ENCODE measurements at places on chromosomes 5 and 9.

- DNase-seq = no peak
Observed at GRCh38 chr5:122111460-122111859, 17.9 kb upstream of the ZNF474 start.

GRCh38 chr9:115103746-115104477, 14.0 kb downstream of the TNC start:
- DNase-seq = no peak

- no peak for DNase-seq
Observed at GRCh38 chr5:172985596-172985995, 2.0 kb downstream of the ATP6V0E1 start.

DNA sequence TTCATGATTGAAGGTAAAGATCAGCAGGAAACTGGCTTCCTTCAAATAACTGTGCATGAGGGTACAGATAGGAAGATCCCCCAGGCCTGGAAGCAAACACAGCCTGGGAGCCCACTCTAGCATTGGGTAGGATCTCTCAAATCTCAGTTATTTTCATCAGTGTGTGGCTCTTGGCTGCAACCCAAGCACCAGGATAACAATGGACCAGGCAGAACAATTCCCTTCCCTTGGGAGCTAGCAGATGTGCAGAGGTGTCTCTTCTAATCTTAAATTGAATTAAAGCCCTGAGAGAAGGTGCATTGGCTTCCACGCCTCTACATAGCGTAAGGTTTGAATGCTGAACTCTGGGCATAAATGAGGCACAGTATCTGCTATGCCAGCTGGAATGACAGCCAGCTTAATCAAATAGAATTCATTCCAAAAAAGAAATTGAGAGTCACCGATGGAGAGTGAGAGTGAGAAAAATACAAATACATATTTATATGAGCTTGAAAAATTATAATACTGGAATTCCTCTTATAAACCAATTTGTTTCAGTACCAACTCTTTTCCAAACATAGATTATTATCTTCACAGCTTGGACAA, 957.3 kb downstream of the CDH12 start:
- no peak for DNase-seq

GRCh38 chr9:4242239-4242638, 57.6 kb downstream of the GLIS3 start:
- no peak for DNase-seq

- DNase-seq = no peak
Observed at GRCh38 chr5:72314571-72315172, 5.4 kb downstream of the MRPS27 start.

DNA sequence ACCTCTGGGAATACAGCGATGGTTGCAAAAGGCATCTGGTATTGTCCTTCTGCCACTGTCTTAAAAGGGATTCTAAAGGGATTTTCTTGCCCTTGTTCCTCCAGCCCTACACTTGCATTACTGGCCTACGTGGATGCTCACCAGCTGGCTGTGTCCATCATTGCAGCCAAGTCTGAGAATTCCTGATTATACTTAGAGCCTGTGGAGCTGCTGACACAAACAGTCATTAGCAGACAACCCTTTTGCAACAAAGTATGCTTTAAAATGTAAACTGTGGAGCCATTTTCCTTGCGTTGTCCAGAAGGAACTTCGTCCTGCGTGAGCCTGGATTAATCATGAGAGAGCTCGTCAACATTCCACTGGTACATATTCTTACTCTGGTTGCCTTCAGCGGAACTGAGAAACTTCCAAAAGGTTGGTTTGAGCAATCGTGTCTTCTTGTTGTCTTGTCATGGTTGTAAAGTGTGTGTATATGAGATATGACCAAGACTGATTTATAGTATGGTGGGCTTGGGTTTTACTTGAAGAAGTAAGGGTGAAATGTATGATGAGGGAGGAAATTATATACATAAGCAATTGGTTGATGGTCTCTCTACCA, at the start of gene MUSK:
TSS of gene MUSK (plus strand) at position 222 of the 598 bp plus-strand sequence. CDS start at position 336, 114 bp downstream.
- no peak for DNase-seq

- no peak for DNase-seq
Observed at GRCh38 chr5:59276325-59276675, 617.2 kb downstream of the PDE4D start.

DNA sequence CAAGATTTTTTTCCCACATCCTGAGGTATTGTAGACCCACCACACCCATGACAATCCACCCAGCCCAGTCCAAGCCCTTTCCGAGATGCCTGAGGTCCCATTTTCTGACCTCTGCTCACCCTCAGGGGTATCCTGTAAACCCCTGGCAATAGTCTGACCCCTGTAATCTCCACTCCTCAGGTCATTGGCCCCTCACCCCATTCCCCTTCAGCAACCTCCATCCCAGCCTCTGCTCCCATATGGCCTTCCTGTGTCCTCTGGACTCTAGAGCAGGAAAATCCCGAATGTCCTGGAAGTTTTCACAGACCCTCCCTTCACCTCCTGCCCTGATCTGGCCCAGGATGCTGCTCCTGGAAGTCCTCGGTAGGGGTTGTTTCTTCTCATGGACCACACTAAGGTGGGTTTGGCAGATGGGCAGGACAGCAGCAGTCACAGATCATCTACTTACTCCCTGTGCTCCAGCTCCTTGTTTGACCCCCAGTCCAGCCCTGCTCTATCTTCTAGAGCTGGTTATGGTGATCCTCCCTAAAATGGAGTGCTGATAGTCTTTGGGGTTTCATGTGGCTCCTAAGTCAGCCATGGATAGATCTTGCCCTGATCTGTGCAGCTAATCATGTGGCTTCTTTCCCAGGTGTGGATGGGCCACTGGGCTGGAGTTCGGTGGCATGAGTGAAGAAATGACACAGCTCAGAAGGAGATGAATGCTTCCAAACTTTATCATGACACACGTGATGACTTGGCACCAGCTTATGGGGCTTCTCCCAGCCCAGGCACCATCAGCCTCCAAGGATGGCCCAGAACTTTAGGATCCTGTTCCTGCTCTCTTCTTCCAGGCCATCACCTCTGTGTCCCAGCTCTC, 12.0 kb upstream of the ACSL6 start:
- DNase-seq = no peak

DNA sequence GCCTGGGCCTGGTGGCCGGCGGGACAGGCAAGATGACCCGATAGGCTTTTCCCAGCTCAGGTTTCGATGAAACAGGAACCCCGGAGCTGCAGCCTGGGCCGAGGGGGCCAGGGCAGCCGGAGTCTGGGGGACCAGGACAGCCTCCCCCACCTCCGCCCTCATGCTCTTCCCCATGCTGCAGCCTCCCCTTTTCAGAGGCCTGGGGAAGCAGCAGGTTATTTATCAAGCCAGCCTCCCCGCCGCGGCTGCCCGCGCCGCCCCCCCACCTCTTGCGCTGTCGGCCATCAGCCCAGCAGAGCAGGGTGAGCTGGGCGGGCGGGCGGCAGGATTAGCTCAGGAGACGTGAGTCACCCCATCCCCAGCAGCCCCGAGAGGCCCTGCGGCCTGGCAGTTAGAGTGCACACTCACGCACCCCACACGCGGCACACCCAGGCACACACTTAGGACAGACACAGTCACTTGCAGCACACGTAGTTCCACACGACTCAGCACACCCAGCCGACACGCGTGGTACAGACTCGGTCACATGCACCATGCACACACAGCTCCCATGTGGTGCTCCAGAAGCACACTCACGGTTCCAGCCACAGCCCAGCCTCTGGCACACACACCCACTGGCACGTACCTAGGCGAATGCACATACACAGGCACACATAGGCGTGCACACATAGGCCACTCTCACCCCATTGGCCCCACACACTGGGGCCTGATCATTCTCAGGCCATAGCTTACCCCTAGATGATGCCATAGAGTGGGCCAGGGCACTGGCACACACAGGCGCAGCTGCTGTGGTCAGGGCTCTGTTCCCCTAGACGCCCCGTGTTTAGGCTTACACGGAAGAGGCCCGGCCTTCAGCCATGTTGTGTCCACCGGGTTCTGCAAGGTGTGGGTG, 13.0 kb downstream of the CXXC5 start:
- peak; percentile 99 for DNase-seq

DNA sequence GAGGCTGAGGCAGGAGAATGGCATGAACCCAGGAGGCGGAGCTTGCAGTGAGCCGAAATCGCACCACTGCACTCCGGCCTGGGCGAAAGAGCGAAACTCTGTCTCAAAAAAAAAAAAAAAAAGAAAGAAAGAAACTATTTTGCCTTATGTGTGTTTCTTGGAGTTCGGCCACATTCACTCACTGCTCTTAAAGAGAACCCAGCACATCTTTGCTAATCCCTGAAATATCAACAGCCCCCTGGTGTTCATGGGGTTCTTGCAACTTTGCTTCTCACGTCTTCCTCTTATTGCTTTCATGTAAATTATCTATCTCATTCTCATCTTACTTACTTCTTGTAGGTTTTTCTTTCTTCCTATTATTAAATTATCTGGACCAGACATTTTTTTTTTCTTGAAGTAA, 126.3 kb upstream of the ASTN2 start:
- no peak for DNase-seq

DNA sequence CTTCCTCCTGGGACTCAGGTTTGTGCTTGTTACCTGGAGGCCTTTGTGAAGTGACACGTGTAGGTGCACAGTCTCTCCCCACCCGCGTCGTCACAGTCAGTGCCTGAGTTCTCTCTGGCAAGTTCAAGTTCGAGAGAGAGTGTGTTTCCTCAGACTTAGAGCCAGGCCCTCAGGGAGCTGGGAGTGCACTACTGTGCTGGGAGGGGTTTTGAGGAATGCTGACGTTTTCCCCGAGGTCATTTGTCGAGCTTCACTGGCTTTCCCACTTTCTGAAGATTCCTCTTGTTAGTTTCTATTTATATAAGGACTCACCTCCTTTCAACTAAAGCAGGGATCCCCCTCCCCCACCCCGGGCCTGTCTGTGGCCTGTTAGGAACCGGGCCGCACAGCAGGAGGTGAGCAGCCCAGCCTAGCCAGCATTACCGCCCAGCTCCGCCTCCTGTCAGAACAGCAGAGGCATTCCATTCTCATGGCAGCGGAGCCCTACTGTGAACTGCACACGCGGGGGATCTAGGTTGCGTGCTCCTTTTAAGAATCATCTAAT, 209.2 kb downstream of the DIRAS2 start:
- DNase-seq = no peak

DNA sequence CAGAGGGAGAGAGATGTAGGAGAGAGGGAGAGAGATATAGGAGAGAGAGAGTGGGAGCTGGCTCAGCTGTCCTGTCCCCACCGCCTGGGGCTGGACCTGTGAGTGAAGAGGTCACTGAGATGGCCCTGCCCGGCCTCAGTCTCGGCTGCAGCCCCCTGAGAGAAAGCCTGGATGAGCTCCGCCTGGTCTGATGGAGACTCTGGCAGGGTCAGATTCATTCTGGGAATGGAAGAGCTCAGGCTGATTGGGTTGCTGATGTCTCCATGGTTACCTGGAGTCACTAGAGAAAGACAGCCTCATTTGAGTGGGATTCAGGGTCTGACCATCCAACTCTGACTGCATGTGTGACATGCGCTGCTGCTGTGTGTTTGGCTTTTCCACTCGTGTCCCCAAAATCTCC, 27.1 kb upstream of the SEMA4D start:
- no peak for DNase-seq

- DNase-seq = no peak
Observed at GRCh38 chr5:181189363-181189961, 15.5 kb downstream of the TRIM7 start.

DNA sequence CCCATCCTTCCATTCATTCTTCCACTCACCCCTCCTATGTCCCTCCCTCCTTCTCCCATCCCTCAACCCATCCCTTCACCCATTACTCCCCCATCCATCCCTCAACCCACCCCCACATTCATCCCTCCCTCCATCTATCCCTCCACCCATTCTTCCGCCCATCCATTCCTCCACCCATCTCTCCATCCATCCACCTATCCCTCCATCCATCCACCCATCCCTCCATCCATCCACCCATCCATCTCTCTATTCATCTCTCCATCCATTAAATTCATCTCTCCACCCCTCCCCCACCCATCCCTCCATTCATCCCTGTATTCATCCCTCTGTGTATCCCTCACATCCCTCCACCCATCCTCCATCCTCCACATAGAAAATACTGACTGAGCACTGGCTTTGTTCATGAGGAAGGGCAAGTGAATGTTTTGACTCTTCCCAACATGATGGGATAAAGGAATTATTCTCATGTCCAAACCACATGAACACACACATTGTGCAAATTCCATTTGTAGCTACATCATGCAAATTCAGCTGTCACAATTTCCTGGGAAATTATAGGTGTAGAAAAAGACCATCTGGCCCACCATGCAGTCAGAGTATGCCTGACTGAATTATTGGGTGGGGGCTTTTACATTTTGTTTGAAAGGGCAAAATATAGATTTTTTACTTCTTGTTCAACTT, 6.9 kb upstream of the VAV2 start:
- DNase-seq = no peak

DNA sequence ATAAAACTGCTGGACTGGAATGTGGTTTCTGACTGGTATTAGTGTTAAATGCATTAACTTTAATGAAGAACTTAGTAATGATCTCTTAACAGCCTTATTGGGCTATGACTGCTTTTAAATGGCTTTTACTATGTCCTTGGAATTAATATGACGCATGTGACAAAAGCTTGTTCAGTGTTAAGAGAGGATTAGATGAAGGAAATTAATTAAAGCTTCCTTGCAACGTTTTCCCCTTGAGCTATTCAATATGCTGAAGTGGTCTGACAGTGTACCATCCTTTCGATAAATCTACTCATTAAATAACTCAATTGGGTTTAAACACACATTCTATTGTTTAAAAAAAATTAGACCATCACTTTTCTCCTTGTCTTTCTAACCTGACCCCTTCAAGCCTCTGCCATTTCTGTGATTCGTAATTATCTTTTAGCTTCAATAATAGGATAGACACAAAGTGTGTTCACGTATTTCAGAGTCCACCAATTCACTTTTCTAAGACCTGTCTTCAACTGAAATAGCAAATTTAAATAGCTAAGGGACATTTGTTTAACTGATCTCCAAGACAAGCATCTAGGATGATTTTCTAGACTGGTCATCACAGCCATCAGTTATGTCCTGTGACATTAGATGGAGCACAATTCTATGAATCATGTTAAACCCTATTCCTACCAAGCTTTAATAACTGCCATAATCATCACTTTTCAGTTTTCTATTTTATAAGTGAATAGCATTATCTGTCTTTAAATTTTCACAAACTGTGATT, 1258.0 kb upstream of the CDH9 start:
- no peak for DNase-seq

- DNase-seq = no peak
Observed at GRCh38 chr5:142326480-142326938, 1.7 kb upstream of the SPRY4 start.

DNA sequence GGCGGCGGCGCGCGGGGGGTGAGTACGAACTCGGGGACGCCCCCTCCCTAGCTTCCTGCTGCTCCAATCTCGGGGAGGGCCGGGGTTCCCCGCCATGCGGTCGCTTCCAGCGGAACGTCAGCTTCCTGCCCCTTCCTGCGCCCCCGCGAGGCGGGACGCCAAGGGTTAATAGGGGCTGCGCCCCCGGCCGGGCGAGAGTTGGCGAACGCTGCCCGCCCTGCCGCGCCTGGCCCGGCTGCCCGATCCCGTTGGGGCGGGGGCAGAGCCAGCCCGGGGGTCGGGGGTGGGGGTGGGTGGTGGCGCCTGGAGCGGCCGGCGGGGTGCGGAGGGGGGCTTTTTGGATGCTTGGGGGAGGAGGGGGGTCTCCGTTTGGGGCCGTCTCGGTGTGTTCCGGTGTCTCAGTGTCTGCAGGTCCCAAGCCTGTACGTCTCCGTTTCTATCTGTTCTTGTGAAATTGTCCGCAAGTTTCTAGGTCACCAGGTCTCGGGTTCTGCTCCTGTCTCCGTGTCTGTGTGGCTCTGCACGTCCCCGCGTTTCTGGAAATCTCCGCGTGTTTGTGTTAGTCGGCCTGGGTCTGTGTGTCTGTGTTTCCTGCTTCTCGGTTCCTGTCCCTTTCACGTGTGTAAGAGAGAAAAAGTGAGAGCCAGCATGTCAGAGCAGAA, 789 bp downstream of the COL27A1 start:
- peak; percentile 50 for DNase-seq
